ENCODE measurements at places on chromosomes 4 and X.

- no peak for DNase-seq
Observed at GRCh38 chr4:134544303-134544770, 342.7 kb upstream of the PABPC4L start.

- no peak for DNase-seq
Observed at GRCh38 chr4:115149106-115149505, 35.7 kb upstream of the NDST4 start.

DNA sequence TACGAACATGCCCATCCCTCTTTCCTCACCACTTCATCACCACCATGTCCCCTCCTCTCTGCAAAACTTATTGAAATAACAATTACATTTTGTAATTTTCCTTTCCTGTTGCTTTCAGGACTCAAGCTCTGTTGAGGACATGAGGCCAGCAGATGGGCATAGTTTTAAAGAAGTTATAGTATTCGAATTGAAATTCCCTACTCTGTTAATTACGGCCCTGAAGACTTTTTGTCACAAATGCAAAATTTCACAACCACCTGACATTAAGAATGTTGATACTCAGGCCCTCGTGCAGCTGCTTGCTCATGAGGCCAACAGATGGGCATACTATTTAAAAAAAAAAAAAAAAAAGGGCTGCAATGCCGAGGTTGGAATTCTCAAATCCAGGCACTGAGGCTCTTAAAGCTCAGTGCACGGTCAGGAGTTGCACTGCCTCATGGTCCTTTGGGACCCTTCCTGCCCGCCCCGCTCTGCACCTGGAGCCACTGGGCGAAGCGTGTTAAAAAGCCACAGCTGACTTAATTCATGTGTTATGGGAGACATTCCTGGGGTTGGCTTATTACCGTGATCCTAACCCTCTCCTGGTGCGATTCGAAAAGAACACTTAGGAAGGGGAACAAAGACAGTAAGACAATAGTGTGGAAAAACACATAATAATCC, 34.2 kb upstream of the FAT1 start:
- DNase-seq = no peak

GRCh38 chrX:81278616-81279015, 76.7 kb downstream of the SH3BGRL start:
- DNase-seq = no peak

- no peak for DNase-seq
Observed at GRCh38 chrX:40012868-40013265, 84.9 kb downstream of the BCOR start.

GRCh38 chrX:53939127-53939526, 105.1 kb downstream of the PHF8 start:
- no peak for DNase-seq

DNA sequence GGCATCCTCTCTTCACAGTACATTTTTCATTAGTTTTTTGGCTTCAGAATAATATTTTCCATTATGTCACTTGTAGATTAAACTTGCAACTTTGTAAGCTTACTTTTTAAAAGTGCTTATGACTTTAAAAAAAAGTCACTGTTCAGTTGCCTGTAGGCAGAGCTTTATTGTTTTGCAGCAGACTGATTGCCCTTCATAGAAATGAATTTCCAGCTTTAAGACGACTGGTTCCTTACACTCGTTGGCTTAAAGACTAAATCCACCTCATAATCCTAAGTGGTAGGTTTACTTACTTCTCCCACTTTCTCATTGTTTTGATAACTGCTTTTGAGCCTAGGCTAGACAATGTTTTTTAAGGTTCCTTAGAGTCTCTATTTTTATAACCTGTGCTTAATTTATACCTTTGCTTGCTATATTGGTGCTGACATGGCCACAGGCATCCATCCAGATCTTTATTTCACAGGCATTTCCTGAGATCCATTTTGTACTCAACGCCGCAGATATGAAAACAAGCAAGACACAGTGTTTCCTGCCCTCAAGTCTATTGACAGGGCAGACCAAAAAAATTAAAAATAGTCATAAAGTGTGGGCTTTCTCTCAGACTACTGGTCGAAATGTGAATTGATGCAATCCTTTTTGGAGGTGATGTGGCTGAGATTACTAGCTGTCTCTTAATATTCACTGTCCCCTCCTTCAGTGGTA, 12.6 kb upstream of the IL13RA2 start:
- DNase-seq = no peak

DNA sequence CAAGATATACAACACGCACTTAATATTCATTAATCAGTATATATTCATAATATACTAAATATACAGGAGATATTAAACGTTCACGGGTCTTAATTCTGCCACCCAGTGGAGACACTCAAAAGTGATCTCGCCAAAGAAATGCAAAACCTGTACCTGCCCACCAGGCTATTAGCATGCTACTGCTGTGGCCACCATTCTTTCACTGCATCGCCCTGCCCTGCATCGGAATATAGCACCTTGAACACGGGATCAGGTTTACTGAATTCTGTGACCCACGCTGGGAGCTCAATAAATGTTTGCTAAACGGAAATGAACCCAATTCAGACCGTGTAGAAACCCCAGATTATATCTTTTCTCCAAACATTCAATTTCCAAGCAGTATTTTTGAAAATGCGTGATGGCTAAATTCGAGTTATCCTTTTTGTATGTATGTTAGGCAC, 840 bp upstream of the CLCN3 start:
- DNase-seq = no peak

DNA sequence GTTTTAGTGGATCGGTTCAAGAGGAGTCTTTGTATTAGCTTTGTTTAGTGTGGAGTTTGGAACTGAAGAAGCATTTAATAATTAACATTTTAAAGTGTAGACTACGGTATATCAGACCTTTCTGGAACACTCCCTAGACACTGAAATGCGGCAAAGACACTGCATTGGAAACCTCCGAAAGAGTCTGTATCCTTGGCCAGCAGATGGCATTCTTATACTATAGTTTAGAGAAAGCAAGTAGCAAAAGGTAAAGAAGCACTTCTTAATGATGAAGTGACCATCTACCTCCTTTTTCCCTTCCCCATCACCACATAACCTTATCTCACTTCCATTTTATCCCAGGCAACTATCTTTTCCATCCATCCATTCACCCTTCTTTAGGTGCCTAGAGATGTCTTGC, 7.6 kb downstream of the FABP2 start:
- DNase-seq = no peak

- no peak for DNase-seq
Observed at GRCh38 chr4:163673848-163674697, 179.6 kb downstream of the TMA16 start.

- no peak for DNase-seq
Observed at GRCh38 chr4:71392109-71392508, 53.3 kb downstream of the SLC4A4 start.

GRCh38 chr4:122914292-122914904, 8.0 kb downstream of the NUDT6 start:
- no peak for DNase-seq

GRCh38 chrX:46611658-46612362, 38.2 kb downstream of the CHST7 start:
- DNase-seq = no peak

DNA sequence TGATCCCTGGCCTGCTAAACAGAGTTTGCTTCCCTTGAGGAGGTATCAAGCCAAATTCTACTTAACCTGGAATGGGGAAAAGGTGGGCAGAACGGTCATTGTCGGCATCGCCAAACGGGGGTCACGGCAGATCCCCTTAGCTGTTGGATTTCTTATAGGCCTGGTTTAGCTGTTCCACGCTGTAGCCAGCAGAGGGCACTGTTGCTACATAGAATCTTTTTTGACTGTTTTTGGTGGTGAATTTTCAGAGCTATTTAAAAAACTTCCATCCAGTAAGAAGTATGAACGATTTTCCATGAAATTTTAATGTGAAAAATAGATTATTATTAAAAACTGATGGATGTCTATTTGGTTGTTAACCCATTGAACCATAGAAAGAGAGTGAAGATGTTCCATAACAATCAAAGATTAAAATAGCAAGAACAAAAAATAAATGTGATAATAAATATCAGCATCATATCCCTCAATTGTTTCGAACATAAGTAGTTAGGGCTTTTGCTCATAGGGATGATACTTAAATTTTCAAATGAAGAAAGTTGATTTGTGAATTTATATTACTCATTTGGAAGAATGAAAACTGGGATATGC, 56.6 kb downstream of the LINC00632 start:
- no peak for DNase-seq

GRCh38 chrX:46572340-46572936, 1.1 kb upstream of the CHST7 start:
- no peak for DNase-seq

GRCh38 chr4:102713096-102713495, 47.7 kb downstream of the MANBA start:
- no peak for DNase-seq

- DNase-seq = no peak
Observed at GRCh38 chrX:9456250-9457074, 8.4 kb upstream of the TBL1X start.

GRCh38 chr4:14837860-14838259, 164.4 kb upstream of the CPEB2 start:
- DNase-seq = no peak

DNA sequence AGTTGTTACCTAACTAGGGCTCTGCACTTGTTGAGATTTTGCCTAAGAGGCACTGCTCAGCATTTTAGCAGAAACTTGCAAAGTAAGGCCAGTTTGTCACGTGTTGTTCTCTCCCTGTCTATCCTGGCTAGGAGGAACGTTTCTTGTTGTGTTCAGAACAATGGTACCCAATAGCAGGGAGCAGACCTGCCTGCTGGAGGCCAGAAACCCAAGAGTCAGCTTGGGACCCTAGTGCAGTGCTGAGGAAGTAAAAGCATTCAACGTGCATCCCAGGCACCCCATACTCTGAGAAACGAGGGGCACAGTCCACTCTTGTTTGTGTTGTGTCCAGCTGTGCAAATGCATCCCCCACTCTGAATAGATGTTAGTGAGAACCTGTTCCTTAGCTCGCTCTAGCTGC, 42.4 kb downstream of the SOD3 start:
- no peak for DNase-seq

- DNase-seq = no peak
Observed at GRCh38 chrX:98067611-98068010, 1183.9 kb downstream of the RPA4 start.

DNA sequence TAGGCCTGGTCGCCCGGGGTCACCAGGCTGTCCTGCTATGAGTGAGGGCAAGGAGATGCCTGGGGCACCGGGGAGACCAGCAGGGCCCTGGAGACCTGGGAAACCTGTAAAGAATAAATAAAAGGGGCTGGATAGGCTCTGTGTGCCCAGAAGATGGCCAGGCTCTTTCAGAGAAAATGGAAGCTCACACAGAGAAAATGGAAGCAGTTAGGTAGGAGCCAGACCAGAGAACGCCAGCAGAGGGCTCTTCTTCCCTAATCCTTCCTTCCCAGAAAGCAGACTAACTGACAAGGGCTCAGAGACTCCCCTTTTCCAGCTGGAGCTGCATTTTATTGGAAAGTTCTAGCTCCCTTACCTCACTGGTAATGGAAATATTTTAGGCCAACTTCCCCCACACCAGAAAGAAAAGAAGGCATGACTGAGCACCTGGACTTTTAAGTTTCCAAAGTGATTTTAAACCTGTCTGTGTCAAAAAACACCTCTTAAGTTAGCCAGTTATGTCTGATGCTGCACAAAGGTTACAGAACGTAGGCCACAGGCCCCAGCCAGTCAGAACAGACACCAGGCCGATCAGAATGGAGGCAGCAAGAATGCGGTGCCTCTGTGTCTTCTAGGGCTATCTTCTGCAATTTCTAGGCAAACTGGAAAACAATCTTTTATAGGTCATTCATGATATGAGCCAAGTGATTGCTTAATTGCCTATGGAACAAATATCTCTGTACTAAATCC, 74.0 kb downstream of the ATG4A start:
- no peak for DNase-seq

DNA sequence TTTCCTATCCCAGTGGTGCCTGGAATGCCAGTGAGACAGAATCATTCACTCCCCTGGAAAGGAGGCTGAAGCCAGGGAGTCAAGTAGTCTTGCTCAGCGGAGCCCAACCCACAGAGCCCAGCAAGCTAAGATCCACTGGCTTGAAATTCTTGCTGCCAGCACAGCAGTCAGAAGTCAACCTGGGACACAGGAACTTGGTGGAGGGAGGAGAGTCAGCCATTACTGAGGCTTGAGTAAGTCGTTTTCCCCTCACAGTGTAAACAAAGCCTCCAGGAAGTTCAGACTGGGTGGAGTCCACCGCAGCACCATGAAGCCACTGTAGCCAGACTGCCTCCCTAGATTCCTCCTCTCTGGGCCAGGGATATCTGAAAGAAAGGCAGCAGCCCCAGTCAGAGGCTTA, 283.2 kb upstream of the CPEB2 start:
- no peak for DNase-seq

GRCh38 chr4:22412013-22412412, 103.9 kb downstream of the ADGRA3 start:
- DNase-seq = no peak

- no peak for DNase-seq
Observed at GRCh38 chr4:183632689-183633088, 26.3 kb downstream of the RWDD4 start.

GRCh38 chrX:12700745-12701144, 90.5 kb upstream of the PRPS2 start:
- no peak for DNase-seq

DNA sequence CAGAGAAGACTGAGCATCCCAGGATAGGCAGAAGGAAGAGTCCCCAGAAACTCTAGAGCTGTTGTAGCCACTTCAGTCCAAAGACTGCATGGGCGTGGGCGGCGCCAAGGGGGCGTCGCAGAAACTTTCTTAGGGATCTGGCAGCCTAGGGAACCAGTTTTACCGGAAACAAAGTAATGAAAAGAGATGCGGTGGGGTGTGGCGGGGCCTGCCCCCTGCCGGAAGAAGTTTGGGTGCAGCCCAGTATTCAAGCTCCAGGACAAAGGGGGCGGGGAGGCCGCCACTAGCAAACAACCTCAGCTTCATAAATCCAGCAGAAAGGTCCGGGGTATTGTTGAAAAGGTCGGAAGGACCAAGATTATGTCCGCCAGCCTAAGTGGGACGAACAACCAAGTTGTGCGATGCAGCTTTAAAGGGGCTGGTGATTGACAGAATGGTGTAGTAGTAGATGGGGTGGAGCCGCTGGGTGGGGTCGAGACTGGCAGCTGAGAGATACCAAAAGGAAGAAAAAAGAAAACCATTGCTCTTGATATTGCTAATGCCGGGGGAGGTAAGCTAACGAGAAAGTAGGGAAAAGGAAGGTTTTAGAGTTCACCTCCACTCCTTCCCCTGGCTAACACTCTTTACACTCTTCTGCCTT, 190.5 kb downstream of the RRAGB start:
- DNase-seq = peak; percentile 20

DNA sequence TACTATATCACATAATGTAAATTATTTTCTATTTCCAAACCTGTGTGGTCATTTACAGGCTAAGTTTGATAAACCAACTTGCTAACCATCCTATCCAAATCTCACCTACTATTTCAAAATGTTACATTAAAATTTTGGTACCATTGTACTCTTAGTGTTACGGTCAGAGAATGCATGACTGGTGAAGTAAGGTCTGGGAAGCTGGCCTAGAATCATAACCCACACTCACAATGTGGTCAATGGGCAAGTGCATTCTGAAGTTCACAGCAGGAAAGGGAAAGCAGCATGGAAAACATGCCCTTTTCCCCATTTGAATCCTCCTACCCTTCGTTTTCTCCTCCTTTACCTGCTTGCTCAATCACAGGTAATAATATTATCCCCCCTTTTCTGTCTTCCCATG, 54.4 kb downstream of the PPP3CA start:
- DNase-seq = no peak

- DNase-seq = no peak
Observed at GRCh38 chr4:137083571-137084135, 448.6 kb downstream of the PCDH18 start.

- DNase-seq = no peak
Observed at GRCh38 chr4:42344749-42345148, 52.5 kb upstream of the SHISA3 start.

GRCh38 chr4:114839986-114840385, 241.4 kb downstream of the UGT8 start:
- no peak for DNase-seq

Measured in stimulated activated CD8-positive, alpha-beta memory T cell treated with anti-CD3 and anti-CD28 coated beads, Interleukin-7, amount 100 ng/mL, for 48 hours (primary cell).